ENCODE measurements at places on chromosomes 4 and X. TPM values are rescaled to one million over a fixed set of nuclear protein-coding genes. Genes with fewer than 3 reads are reported as not detected.

The HEPH gene
- total RNA-seq = 161 TPM

The SSX4B gene
- not detected for total RNA-seq

- no peak overlapping the region for H3K27ac ChIP-seq
- no peak overlapping the region for H3K4me3 ChIP-seq
- no peak for DNase-seq
- H3K4me1 ChIP-seq = peaks cover 23% of the 10 kb centered on the region
- no peaks in the 10 kb centered on the region for H3K36me3 ChIP-seq
Measured at GRCh38 chr4:89301902-89302301, 5.7 kb downstream of the GPRIN3 start.

- no peaks in the 10 kb centered on the region for H3K36me3 ChIP-seq
- DNase-seq = no peak
- H3K27ac ChIP-seq = no peak overlapping the region
- H3K27me3 ChIP-seq = no peaks in the 10 kb centered on the region
- no peak overlapping the region for H3K4me3 ChIP-seq
- H3K4me1 ChIP-seq = no peaks in the 10 kb centered on the region
Measured at GRCh38 chr4:99564921-99565320, 1.1 kb upstream of the TRMT10A start.

GRCh38 chr4:149754526-149754925 lies 61.1 kb downstream of the IQCM start:
- H3K27me3 ChIP-seq = no peaks in the 10 kb centered on the region
- no peak for DNase-seq
- H3K4me1 ChIP-seq = no peaks in the 10 kb centered on the region
- no peak overlapping the region for H3K27ac ChIP-seq
- H3K36me3 ChIP-seq = no peaks in the 10 kb centered on the region

DNA sequence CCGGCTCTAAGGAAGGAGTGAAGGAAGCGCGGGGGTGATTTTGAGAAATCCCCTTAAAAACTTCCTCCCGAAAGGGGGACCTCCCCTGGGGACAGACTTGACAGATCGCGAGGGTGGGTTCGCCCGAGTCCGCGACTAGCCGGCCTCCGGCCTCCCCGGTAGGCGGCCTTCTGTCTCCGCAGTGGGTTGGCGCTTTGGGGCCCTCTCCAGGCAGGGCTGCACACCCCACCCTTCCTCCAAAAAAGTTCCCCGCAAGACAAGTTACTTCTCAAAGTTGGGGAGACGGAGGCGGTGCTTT lies 24.8 kb downstream of the HOPX start:
- H3K27ac ChIP-seq = no peak overlapping the region
- peaks cover 53% of the 10 kb centered on the region for H3K27me3 ChIP-seq
- H3K4me1 ChIP-seq = peaks cover 9% of the 10 kb centered on the region
- H3K36me3 ChIP-seq = no peaks in the 10 kb centered on the region
- peak; percentile 19 for DNase-seq
- peak overlapping the region; percentile 40 for H3K4me3 ChIP-seq

- H3K27ac ChIP-seq = no peak overlapping the region
- no peak for DNase-seq
- H3K36me3 ChIP-seq = no peaks in the 10 kb centered on the region
- H3K27me3 ChIP-seq = no peaks in the 10 kb centered on the region
- no peak overlapping the region for H3K4me3 ChIP-seq
- peaks cover 4% of the 10 kb centered on the region for H3K4me1 ChIP-seq
Measured at GRCh38 chr4:1340181-1340747, 6.7 kb upstream of the UVSSA start.

All from hepatocyte (in vitro differentiated cells).